ENCODE measurements at places on chromosomes 1 and 21.

DNA sequence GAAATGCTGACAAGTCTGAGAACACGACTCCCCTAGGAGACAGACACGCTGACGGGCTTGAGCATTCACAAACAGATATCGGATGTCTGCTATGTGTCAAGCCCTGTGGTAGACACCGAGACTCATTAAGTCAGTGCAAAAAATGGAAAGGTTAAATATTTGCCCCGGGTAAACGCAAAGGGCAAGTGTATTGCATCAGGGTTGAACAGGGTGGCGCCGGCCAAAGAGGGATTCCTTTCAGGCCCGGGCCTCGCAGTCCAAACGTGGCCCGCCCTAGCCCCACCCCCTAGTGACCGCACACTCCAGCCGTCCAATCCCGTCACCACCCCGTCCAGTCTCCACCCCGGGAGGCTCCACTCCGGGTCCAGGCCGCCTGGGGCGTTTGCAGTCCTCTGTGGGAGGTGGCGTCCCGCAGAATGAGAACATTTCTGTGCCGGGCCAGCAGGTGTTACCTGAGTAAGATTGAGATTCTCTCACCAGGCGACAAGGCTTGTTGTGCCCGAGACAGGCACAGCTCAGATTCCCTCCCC is 16.3 kb upstream of the TMEM9 start:
- DNase-seq = peak; percentile 64

DNA sequence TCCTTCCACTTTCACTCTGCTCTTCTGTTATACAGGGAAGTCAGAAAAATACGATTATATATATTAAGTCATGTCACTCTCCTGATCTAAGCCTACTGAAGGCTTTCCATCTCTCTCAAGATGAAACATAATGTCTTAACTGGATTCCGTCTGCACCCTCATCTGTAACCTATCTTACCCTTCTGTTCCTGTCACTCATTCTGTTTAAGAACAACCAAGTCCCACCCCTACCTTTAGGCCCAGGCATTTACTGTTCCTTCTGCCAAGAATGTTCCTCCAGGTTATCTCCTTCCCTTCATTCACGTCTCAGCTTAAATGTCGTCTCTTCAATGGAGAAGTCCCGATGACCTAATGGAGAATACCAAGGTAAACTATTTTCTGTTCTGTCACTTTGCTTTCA is 1802.4 kb downstream of the MRPL39 start:
- no peak for DNase-seq

DNA sequence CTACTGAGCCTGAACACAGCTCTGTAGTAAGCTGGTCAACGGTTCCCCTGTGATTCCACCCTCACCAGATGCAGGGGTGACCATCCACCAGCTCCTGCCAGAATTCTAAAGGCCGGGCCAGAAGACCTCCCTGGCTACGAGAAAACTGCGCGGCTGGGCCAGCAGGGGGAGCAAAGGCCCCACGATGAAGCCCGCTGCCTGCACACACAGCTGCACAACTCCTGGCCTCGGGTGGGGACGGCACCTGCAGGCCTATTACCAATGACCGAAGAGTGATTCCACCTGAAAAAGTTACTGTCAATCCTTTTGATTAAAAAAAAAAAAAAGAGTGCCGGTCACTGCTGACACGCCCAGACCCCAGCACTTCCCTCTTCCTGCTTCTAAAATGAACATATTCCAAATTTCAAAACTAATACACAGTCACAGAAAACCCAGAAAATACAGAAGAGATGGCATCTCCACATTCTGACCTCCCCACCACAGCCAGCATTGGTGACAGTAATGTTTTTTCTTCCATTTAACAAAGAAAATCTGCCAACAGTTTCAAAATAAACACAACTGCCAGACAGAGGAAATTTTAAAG is 49.8 kb upstream of the RIPK4 start:
- peak; percentile 32 for DNase-seq

DNA sequence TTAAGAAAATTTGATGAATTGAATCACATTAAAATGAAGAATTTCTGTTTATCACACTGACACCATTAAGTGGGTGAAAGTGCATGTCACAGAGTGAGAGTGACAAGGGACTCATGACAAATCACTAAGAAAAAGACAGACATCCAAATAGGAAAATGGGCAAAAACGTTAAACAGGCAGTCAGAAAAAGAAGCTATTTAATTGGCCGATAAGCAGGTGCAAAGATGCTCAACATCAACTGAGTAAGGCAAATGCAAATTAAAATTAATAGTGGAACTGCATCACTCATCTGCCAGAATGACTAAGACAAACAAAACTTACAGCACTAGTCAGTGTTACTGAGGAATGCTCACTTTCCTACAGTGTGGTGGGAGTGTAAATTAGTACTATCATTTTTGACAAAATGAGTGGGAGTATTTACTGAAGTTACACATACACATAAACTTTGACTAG is 39.2 kb upstream of the RUNX1 start:
- no peak for DNase-seq

DNA sequence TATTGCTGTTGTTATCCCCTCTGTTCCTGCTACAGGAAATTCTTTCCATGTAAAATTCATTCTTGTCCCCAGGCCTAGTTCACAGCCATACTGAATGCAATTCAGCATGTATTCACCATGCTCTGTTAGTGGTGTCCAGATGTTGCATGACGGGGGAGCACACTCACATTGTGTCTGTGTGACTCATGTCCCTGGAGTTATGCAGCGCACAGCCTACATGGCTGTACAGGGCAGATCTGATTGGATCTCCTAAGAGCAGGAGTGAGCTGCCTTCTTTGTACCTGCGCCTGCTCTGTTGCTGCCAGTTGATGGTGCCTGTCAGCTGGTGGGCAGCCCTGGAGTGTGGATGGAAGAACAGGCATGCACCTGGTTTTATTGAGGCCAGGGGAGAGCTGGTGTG is 17.6 kb downstream of the HTR6 start:
- DNase-seq = no peak

- no peak for DNase-seq
Observed at GRCh38 chr1:158101455-158101854, 79.2 kb upstream of the CD1D start.

- no peak for DNase-seq
Observed at GRCh38 chr1:175354080-175354479, 161.5 kb upstream of the KIAA0040 start.

DNA sequence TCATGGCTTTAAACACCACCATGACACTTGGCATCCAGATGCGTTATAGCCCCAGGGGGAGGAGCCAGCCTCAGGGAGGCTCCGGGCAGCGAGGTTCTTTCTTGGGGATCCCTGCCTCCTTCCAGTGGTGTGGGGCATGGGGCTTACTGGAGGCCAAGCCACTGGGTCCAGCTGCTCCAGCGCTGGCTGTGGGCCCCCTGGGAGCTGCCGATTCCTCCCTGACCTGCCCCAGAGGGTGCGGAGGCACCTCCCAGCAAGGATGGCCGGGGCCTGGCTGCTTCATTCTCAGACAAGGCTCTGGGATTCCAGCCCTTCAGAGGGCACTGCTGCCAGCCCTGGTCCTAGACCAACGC is 159.3 kb downstream of the PEX14 start:
- DNase-seq = no peak

DNA sequence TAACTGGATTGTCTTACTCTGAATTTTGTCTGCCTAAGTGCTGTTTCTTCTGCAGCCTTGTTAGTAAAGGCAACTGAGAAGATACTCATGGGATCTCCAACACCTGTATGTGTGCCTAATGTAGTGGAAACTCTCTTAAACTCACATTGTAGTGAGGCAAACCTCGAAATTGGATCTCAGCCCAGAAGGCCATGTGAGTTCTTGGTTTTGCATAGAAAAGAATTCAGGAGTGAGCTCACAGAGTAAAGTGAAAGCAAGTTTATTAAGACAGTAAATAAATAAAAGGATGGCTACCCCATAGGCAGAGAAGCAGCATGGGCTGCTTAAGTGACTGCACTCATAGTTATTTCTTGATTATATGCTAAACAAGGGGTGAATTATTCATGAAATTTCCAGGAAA is 1344.7 kb downstream of the NCAM2 start:
- no peak for DNase-seq

- no peak for DNase-seq
Observed at GRCh38 chr21:26948194-26948593, 18.7 kb downstream of the ADAMTS5 start.

DNA sequence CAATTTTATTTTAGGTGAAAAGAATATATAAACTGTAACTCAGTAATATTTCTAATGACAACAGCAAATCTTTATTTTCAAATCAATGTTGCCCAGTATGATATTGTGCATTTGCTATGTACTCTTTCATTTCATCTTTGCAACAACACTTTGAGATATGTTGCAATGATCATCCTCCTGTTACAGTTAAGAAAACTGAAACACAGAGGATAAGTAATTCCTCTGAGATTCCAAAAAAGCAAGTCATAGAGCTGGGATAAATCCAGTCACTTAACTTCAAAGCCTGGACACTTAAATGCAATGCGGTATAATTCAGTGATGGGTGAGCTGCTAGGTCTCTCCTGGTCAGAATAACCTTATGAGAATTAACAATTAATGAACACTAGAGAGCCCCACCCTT is 48.6 kb upstream of the EXO1 start:
- DNase-seq = no peak

- DNase-seq = no peak
Observed at GRCh38 chr1:22883406-22883805, 89.3 kb downstream of the LACTBL1 start.

DNA sequence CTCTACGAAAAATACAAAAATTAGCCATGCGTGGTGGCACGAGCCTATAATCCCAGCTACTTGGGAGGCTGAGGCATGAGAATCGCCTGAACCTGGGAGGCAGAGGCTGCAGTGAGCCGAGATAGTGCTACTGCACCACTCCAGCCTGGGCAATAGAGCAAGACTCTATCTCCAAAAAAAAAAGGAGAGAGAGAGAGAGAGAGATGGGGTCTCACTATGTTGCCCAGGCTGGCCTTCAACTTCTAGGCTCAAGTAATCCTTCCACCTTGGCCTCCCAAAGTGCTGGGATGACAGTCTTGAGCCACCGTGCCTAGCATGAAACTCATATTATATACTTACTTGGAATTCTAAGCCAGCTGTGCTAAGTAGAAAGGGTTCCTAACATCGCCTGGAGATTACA is 29.7 kb downstream of the PSMB2 start:
- DNase-seq = no peak

DNA sequence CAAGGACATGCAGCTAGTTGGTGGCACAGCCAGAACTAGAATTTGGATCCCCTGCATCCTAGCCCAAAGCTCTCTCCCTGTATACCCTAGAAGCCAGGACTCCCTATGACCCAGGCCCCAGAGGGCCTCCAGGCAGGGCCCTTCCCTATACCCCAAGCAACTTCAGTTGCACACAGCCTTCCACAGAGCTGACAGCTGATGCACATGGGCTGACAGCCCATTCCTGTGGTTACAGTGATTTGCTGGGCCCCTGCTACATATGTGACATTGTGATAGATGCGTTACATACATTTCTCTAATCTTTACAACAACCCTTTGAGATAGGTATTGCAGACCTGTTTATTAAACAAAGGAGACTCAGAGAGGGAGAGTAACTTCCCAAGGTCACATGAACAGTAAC is 5.8 kb downstream of the ATP1A2 start:
- DNase-seq = no peak

DNA sequence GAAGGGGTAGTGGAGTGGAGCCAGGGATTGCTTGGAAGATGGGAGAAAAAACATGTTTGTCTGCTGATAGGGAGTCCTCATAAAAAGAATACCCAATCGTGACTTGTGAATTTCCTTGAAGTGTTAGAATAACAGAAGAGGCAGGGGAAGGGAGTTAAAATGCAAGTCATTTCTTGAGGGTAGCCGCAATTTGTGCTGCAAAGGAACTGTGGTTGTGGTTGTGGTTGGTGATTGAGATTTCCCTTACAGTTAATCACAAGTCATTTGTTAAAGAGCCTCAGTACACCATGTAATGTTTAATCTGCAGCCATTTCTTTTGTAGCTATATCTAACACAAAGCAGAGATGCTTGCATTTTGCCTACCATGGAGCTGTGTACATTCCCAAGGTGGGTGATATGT is 38.5 kb upstream of the EGLN1 start:
- DNase-seq = peak; percentile 56

GRCh38 chr1:15954316-15954715 is 21.6 kb downstream of the ZBTB17 start:
- no peak for DNase-seq

- no peak for DNase-seq
Observed at GRCh38 chr1:42081475-42081874, 71.7 kb upstream of the GUCA2B start.

DNA sequence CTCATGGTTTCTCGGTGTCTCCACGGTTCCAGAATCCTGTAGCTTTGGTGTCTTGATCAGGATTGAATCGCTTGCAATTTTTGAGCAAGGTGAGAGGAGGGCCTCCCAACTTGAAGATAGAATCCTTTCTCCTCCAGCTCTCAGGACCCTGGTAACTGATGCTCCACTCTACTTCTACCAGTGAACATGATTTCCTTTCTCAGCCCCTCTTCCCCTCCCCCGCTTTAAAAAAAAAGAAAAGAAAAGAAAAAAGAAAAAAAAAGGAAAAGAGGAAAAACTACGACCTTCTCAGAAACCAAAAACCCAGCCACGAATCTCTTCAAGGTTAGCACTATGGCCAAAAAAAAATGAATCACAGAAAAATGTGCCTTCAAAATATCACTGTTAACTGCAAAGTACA is 1.2 kb downstream of the ARHGEF11 start:
- no peak for DNase-seq

GRCh38 chr1:152786077-152786476 is at the start of gene LCE1E:
Gene LCE1E, plus strand, starts transcription at chr1:152786257. Its CDS starts 1,043 bp downstream, at chr1:152787300.
- DNase-seq = no peak

DNA sequence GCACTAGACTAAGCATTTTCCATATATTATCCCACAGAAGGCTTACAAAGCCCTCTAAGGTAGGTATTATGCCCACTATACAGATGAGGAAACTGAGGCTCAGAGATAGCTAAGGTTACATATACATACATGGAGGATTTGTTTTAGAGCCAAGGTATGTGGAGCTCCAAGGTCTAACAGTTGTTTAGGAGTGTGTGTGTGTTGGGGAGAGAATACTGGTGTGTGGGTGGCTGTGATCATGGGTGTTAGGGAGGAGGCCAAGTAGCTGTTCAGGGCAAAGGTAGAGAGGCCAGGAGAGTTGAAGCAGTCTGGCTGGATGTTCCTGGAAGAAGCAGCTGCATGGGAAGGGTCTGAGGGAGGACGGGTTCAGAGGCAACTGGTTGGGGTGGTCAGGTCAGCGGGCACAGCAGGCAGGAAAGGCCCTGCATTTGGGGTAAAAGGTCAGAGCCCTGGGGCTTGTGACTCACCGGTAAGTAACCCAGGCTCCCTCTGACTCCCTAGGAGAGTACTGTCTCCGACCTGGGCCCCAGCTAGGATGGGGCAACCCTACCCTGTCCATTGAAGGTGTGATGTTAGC is 5.1 kb upstream of the LDLRAP1 start:
- DNase-seq = no peak

- no peak for DNase-seq
Observed at GRCh38 chr1:178634445-178634844, 90.6 kb upstream of the RALGPS2 start.

All from activated gamma-delta T cell treated with anti-CD3 and anti-CD28 coated beads, Interleukin-2, amount 50 U/mL, for 16 hours (primary cell).